Activated T-cell treated with anti-CD3 and anti-CD28 coated beads, Interleukin-2, amount 50 U/mL, for 24 hours (primary cell): ENCODE measurements at places on chromosomes 3 and 15.

GRCh38 chr3:72009851-72010443 lies 225.0 kb upstream of the PROK2 start:
- no peak for DNase-seq

GRCh38 chr15:94041746-94042145 lies 189.6 kb upstream of the MCTP2 start:
- DNase-seq: no peak

DNA sequence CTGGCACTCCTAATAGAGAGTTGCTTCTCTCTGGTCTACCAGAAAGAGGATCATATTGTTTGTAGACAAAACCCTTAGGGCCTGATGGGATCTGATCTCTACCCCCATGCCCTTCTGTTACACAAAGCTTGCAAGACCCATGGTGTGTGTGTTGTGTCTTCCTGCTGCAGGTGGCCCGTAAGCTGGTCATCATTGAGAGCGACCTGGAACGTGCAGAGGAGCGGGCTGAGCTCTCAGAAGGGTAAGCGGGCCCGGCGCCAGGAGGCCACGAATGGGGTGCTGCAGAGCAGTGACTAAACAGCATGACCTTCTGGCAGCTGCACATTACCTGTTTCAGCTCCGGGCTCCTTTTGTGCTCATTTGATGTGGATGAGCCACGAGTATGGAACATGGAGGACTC lies 18.2 kb downstream of the TPM1 start:
- DNase-seq: no peak

DNA sequence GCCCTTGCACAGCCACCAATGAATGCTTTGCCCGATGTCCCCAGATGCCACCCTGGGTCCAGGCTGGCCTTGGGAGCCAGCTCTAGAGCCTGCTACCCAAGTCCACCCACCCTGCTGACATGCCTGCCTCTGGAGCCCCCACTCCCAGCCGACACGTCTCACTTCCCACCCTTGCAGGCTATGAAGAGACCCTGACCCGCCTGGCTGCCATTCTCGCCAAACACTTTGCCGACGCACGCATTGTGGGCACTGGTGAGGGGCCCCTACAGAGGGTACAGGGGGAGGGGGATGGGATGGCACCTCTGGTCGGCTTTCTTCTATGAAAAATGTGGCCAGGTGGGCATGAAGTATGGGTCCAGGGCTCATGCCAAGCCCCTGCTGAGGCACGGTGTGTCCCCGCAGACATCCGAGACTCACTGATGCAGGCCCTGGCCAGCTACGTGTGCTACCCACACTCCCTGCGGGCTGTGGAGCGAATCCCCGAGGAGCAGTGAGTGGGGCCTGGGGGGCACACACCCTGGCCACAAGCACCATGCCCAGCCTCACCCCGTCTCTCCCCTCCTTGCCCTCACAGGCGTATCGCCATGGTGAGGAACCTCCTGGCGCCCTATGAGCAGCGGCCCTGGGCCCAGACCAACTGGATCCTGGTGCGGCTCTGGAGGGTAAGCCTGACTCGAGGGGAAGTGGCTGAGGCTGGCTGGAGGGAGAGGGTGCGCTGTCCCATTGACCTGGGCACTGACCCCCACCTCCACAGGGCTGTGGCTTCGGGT lies 6.0 kb downstream of the AMIGO3 start:
- DNase-seq: no peak

DNA sequence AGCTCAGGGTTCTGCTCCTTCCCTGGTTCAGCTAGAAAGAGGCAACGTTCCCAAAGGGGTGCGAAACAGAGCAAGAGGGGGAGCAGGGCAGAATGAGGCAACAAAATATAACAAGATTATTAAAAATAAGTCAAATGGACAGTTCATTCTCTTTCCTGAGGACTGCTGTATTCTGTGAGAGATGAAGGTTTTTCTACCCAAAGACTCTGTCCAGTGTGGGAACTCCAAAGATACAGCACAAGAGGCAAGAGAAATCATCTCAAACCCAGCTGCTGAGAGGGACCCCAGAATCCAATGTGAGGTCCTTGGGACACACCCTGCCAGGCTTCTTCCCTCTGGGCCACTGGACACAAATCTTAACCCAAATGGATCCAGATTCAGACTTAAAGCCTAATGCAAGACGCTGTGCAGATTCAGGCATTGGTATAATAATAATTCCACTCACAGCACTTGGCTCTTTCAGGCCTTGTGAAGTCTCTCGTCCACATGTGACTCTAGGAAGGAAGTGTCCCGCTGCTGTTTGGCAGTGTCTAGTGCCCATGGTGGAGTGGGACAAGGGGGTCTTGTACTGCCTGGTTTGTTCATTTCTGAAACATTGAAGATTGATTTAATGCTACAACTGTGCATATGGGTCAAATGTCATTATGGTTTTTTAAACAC lies 14.5 kb upstream of the ARHGAP31 start:
- DNase-seq: no peak

GRCh38 chr15:57278439-57278838 lies 97.9 kb upstream of the CGNL1 start:
- no peak for DNase-seq

- no peak for DNase-seq
Observed at GRCh38 chr15:73375755-73376305, 7.1 kb upstream of the HCN4 start.

- peak; percentile 64 for DNase-seq
Observed at GRCh38 chr15:37100109-37100965, at the start of gene MEIS2. TSS of gene MEIS2 (minus strand) at chr15:37100549. CDS start at chr15:37099466, 1,083 bp downstream.

GRCh38 chr3:45119824-45120358 lies 26.3 kb downstream of the CDCP1 start:
- DNase-seq: no peak

DNA sequence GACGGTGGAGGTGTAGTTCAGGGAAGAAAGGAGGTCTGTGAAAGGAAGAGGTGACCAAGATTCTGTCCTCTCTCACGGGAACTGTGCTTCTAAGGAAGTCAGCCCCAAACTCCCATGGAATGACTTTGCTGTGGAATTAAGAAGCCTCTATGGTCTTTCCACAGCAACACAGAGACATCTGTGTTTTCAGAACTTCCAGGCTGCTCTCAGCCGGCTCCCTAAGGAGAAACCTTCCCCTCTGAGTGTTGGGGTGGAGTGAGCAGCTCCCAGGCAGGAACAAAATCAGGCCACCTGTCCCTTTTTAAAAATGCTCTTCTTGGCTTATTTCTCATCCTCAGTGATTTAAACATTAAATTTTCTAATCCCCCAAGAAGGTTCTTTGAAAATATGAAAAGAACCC lies 53.3 kb upstream of the SNRK start:
- DNase-seq: no peak

- DNase-seq: no peak
Observed at GRCh38 chr15:31357148-31357547, 30.5 kb downstream of the KLF13 start.

DNA sequence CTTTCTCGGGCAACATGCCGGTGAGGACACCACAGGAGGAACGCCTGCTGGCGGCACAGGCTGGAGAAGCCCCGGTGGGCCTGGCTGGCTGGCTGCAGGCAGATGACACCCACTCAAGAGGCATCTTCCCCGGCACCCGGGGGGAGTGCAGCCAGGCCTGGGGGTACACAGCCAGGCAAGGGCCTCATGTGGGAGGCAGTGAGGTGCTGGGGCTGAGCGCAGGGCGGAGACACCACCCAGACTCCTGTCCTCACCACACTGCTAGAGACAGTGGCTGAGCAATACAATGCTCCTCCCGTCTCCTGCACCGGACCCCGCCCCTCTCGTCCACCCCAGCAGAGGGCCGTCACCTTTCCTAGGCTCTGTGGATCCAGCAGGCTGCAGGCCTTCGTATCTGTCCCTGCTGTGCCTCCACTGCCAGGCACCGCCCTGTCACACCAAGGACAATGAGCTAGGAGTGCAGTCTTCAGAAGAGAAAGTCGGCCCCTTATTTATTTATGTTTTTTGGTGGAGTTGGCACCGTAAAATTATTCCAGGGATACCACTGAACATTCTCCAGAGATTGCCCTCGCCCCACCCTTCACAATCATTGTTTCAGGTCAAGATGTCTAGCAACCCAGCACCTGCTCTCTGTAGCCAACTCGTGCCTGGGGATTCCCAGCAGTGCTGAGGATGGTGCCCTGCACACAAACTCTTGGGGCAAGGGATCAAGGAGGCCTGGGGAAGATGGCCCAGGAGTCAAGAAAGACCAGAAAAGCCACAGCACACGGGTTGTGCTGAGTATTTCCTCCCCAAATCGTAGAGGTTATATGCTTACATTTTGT lies 129.1 kb downstream of the ATP10A start:
- no peak for DNase-seq

GRCh38 chr3:33032938-33033337 lies 64.0 kb downstream of the GLB1 start:
- DNase-seq: no peak

DNA sequence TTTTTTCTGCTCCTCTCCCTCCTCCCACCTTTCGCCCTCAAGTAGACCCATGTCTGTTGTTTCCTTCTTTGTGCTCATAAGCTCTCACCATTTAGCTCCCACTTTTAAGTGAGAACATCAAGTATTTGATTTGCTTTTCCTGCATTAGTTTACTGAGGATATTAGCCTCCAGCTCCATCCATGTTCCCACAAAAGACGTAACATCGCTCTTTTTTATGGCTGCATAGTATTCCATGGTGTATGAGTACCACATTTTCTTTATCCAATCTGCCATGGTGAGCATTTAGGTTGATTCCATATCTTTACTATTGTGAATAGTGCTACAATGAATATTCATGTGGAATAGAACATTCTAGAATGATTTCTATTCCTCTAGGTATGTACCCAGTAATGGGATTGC lies 178.6 kb downstream of the RYR3 start:
- no peak for DNase-seq

DNA sequence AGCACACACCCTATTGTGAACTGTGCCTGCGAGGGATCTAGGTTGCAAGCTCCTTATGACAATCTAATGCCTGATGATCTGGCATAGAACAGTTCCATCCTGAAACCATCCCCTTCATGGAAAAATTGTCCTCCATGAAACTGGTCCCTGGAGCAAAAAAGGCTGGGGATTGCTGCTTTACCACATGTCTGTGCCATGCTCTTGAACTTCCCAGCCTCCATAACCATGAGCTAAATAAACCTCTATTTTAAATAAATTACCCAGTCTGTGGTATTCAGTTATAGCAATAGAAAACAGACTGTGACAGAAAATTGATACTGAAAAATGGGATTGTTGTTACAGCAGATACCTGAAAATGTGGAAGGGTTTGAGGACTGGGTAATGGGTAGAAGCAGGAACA lies 162.7 kb downstream of the RAB11A start:
- no peak for DNase-seq

DNA sequence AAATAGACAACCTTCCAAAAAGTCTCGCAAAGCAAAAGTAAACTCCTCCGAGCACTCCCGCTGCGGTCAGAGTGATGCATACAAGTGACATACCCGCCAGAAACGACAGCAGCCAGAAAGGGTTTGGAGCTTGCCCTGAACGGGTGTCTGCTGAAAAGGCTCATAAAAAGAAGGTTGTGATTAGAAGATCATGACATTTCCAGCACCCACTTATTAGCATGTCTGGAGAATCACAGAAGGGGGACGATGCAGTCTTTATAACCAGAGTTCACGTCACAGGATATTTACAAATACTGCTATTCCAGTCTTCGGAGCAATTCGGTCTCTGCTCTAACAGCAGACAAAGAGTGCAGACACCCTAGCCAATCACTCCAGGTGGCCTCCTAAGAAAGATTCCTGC lies 59.1 kb upstream of the FRMD4B start:
- no peak for DNase-seq

GRCh38 chr3:83048556-83048955 lies 1287.1 kb upstream of the GBE1 start:
- DNase-seq: no peak

- no peak for DNase-seq
Observed at GRCh38 chr3:182005219-182005618, 293.5 kb downstream of the SOX2 start.

DNA sequence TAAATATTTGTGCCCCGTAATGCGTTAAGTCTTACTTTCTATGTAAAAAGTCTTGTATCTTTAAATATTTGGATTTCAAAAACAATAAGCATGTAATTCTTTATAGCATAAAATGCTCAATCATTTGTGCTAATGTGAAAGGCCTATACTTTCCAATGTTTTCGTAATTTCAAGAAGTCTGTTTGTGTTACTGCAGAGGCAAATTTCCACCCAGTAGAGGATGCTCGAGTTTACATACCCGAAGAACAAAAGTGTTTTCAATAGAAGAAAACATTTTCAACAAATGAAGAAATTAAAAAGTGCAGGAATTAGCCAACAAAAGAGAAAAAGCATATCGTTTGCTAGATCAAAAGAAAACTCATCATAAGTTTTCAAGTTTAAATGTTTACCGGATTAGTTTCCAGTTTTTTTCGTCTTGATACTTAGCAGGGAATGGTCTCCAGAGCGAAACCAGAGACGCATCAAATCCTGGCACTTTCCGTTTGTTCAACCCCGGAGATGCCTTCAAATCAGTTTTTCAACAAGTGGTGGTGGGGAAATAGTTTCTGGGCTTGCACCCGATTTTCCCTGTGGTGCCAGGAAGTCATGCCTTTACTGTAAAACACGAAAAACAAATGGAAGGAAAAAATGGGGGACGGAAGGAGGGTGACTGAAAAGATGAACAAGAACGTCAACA lies 1.0 kb downstream of the CGGBP1 start:
- no peak for DNase-seq

DNA sequence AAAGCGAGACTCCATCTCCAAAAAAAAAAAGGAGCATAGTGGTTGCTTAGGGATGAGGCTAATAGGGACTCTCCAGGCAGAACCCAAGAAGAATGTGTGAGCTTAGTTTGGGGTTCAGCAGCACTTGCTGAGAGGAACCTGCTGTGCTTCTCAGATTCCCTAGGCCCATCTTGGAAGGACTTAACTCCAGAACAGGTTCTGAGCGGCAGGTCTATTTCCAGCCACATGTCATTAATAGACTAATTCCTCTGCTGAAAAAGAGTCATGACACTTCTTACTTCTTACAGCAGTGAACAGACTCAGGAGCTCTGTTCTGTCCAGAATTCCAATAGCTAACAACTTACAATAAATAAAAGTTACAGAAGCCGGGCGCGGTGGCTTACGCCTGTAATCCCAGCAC lies 22.5 kb downstream of the RHOA start:
- DNase-seq: no peak

GRCh38 chr3:30078736-30079135 lies 527.7 kb upstream of the TGFBR2 start:
- no peak for DNase-seq

GRCh38 chr3:194486540-194487288 lies at the start of gene ATP13A3:
TSS of gene ATP13A3 (minus strand) at chr3:194487002. CDS start at chr3:194462190, 24,812 bp downstream.
- DNase-seq: peak; percentile 93

DNA sequence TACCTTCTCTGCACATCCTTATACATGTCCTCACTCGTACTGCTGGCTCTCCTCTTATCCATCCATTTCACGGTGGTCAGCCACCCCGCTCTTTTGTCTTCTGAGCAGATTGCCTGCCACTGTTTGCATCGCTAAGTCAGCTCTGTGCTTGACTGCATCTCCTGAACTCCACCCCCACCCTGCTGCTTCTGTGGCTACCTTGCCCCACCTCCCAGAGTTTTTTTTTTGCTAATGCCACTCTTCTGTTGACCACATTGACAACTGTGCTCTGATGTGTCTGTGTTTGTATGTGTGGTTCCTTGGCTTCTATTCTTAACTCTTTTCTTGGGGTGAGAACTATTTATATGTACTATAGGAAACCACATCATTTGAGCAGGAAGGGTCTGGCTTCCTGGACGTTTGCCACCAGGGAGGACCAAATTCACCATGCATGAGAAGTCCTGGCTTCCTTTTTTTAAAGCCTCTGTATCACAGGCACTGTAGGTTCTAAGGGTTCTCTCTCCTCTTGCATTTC lies 12.8 kb upstream of the MTMR10 start:
- DNase-seq: no peak

- no peak for DNase-seq
Observed at GRCh38 chr15:64792282-64792681, 16.9 kb upstream of the RBPMS2 start.

GRCh38 chr15:27059610-27060202 lies 88.7 kb downstream of the GABRG3 start:
- no peak for DNase-seq
